ENCODE measurements at places on chromosomes 5 and 9.

DNA sequence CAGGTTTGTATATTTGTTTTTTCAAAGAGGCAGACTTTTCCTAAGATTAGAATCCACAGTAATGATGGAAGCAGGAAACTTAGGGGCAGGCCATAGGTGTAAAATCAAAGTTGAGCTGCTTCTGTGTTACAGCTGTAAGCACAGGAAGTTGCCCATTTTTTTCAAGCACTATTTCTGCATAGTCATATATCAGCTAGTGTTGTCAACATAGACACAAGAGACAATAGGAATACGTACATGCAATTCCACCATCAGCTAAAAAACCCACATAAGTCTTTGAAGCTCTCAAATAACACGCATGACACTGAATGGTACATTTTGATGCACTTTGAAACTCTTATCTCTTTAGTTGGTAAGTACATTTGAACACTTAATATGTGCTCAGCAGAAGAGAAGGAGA lies 20.2 kb upstream of the SMIM15 start:
- DNase-seq = no peak

DNA sequence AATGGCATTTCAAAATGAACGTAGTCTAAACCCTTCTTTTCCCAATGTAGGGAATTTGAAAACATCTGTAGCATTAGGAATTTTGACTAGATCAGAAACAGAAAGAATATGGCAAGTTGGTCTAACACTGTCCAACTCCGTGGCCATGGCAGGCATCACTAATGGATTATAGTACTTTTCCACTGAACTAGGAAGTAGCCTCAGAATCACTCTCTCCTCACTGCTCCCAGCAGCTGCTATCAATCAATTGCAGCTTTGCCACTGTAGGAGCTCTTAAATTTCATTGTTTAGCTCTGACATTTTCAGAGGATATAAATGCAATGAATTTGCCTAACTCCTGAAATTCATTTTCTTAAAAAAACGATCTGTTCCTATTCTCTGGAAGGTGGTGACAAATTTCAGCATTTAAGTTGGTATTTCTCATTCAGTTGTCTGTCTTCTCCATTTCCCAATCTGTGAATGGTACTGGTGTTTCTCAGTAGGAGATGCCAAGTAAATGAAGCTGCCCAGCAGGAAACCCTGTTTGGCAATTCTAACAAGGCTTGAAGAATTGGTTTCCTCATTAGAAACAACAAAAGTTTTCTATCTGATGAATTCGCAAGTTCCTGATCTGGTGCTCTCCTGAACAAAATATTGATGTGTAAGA lies 64.7 kb downstream of the TLR4 start:
- DNase-seq = no peak

DNA sequence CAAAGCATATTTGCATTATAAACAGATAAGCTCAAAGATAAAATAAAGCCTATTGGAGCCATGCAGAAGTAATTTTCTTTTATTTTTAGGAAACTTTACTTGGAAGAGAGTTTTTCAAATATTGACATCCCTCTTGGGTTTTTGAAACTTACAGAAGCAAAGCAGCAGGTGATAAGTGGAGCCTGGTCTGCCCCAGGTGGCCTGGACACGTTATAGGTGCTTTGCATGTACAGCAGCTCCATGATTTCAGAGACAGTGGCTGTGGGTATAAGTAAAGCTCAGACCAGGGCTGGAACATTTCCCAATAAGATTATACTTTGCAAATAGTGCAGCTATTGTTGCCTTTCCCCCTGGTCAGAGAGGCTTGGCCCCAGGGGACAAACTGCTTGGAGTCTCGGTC lies 51.5 kb downstream of the CCDC192 start:
- DNase-seq = no peak

GRCh38 chr9:129506041-129506440 lies 114.9 kb downstream of the C9orf50 start:
- no peak for DNase-seq

GRCh38 chr5:107873877-107874276 lies 203.1 kb upstream of the EFNA5 start:
- no peak for DNase-seq
